ENCODE measurements at places on chromosomes 3 and 15.
A peak's percentile ranks its signal among the peaks of the same experiment; 100 is the strongest.

DNA sequence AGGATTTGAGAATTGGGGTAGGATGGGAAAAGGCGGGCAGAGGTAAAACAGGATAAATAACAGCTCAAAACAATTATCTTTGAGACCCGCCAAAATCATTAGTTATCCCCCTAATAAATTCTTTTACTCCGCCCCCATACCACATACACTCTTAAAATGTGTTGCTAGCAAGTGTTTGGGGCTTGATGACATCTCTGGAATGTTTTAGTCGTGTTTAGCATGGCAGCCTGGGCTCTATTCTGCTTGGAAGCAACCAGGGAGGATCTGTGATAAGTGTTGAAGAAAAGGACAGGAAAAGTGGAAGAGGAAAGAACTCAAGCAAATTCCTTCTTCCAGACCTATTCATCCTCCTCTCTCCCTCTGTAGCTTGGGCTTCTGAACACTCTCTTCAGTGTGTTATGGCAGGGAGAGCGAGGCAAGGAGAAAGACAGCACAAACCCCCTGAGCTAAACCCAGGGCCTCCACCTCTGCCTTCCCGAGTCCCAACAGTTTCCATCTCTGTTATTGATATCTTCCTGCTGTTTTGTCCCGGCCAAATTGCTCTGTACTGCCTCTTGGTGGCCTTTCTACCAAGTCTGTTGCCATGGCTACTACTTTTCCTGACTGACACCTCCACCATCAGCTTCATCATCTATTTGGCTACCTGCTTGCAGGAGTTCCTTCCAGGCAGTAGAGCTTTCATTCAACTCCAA, 135.8 kb downstream of the RPL22L1 start:
- DNase-seq, result peak; percentile 57

GRCh38 chr3:127747751-127748521, 74.4 kb downstream of the MGLL start:
- DNase-seq, result peak; percentile 93

DNA sequence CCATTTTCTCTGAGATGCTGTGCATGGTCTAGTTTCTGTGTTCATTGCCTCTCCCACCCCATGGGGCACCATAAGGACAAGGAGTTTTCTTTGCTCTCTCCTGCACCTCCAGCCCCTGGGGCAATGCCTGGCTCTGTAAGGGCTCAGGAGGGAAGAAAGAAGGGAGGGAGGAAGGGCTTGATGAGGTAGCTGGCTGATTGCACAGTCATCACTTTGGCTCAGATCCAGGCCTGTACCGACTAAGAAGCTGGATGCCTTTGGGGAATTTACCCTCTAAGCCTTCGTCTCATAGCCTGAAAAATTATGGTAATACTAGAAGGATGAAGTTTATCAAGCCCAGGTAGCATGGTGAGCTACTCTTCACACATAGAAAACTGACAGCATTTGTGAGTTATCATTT, 382.9 kb downstream of the GABRG3 start:
- DNase-seq, result no peak

GRCh38 chr15:66411190-66411589, 24.5 kb downstream of the MAP2K1 start:
- DNase-seq, result no peak

DNA sequence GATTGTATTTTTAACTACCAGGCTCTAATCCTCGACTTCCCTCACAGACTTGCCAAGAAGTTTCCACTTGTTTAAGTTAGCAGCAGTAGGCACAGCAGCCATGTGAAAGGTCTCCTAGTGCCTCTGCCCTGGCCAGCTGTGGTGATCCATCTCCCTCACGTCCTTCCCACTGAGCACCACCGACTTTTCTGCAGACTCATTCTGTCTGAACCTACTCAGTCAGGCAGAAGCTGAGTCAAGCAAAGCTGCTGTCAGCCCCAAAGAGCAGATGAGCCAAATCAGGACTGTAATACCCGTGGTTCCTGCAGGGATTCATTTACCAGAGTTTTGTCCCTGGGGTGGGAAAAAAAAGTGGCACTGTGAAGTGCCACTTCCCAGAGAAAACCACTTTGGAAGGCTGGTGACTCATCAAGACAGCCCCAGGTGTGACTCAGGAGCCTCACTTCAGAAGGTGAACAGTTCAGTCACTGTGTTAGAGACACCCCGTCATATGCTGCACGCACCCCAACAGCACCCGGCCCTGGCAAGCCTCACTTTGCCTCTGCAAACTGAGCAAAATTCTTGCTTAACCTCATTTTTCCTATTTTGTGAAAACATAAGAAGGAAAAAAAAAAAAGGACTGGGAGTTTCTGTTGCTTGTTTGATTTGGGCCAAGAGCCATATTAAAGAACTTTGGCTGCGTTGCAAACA, 76.0 kb downstream of the WWTR1 start:
- DNase-seq, result peak; percentile 97

DNA sequence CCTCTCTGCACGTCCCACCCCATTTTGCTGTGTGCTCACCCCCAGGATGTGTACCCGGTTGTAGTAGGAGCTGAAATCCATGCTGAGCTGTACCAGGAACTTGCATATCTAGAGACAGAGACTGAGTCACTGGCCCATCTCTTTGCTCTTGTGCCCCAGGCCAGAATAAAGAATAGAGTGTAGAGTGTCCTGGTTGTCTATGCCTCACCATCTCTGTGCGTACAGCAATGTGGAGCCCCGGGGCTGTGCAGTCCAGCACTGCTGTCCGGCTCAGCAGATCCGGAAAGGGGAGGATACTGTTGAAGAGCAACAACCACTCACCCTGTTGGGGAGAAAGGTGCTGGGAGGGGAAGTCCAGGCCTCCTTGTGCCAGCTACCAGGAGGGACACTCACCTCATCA, 2.6 kb downstream of the DALRD3 start:
- no peak for DNase-seq

DNA sequence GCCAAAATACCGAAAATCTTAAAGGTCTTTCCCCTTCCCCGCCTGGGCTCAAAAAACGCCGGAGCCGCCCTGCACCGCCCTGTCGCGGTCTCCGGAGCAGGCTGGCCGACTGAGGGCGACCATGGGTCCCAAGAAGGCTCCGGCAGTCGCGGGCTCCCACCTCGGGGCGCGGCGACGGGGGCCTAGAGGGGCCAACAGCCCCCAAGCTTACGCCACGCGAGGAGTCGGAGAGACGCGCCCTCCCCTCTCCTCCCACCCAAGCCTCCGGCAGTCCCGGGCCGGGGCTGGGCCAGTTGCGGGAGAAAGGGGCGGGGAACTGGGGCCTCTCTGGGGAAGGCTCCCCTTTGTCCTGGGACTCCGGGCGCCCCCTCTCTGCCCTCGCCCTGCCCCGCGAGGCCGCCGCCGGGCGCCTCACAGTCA, 69.2 kb downstream of the GOLGA8B start:
- DNase-seq, result peak; percentile 75

DNA sequence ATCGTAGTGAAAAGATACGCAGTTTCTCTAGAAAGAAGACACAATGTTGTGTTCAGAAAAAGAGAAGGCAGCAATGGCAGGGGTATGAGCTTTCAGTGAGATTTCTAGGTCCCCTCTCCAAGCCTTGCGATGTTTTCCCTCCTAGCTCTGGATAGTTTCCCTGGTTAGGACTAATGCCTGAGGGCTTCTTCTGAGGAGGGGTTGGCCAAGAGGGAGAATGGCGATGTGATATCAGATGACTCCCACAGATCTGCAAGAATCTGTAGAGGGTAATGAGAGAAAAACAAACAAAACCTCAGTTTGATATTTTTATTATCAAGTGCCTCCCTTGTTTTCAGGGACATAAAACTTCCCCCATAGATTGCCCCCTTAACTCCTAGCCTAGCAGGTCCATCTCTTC, 4.1 kb upstream of the CLDN1 start:
- no peak for DNase-seq

DNA sequence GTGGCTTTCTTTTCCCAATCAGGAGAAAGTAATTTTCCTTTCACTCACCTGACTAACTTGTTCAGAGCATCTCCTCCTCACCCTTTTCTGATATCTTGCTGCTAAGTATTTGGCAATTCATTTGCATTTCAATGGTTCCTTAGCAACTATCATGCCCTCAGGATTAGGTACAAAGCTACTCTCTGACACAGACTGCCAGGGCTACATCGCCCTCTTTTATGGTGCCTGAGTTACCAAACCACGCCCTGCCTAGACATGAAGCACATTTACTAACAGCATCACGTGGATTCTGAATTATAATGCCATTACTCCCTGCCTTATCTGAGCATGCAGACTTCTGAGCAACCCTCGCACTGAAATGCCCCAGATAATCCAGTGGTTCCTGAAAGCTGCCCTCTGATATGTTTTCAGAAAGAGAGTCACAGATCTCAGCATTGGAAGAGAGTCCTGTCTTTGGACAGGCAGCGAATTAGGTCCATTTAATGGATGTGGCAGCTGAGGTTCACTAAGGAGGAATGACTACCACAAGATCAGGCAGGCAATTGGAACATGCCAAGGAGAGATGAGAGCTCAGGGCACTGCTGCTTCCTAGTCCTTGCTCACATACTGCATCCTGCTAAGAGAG, 14.5 kb downstream of the EPHB1 start:
- DNase-seq, result no peak

DNA sequence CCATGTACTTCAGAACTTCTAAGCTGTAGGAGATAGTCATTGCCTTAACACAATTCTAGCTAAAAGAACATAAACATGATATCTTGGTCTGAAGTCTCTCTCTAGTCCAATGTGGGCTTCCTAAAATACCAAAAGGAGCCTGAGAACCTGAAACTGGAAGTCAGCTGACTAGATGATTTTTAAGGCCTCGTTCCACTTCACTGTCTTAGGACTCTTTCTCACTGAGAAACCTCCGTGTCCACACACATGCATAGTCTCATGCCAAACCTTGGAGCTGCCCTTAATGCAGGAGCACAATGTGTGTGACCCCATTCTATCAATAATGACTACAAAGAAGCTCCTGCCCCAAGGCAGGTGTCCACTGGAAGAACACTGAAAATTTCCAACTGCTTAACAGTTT, 87.7 kb downstream of the ETFA start:
- no peak for DNase-seq

Measured in myocyte (in vitro differentiated cells).